ENCODE measurements at places on chromosomes 7 and 10. TPM values are rescaled to one million over a fixed set of nuclear protein-coding genes. Genes with fewer than 3 reads are reported as not detected.

GRCh38 chr7:68133045-68133444 lies 1136.4 kb downstream of the TYW1 start:
- H3K4me3 ChIP-seq, result no peak overlapping the region
- H3K27ac ChIP-seq, result no peak overlapping the region
- no peaks in the 10 kb centered on the region for H3K4me1 ChIP-seq
- H3K36me3 ChIP-seq, result no peaks in the 10 kb centered on the region
- DNase-seq, result no peak

DNA sequence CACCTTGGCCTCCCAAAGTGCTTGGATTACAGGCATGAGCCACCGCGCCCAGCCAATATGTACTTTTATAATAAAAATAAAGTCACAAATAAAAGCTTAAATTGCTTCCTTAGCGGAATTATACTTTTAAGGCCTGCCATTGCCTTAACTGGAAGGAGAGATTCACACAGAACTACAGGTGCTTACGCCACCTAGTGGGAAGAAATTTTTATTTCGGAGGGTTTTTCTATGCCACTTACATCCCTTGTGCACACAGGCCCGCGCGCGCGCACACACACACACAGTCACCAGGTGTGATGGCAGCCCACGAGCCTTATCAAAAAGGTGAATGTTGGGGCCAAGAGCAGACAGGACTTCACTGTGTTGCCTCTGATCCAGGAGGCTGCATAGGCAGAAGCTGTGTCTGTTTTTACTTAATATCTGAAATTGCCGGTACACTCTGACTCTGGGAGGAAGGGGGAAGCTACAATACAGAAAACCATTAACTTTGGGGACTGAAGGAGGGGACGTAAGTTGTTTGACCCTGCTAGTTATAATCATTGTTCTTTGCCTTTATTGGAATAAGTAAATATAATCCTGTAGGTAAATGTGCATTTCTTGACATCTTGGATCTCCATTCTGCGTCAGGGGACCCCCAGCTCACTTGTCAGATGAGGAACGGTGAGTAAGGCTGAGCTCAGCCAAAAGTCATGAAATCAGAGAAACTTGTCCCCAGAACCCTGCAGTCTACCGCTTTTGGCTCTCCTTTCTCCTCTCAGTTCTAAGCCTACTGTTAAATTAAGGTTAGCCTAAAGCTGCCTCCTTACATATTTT lies 87.1 kb downstream of the SLC16A9 start:
- no peak overlapping the region for H3K27ac ChIP-seq
- no peak overlapping the region for H3K4me3 ChIP-seq
- no peaks in the 10 kb centered on the region for H3K36me3 ChIP-seq
- H3K27me3 ChIP-seq, result no peaks in the 10 kb centered on the region

GRCh38 chr7:55593172-55593514 lies 20.8 kb upstream of the VOPP1 start:
- H3K27me3 ChIP-seq, result no peaks in the 10 kb centered on the region
- H3K36me3 ChIP-seq, result no peaks in the 10 kb centered on the region
- H3K27ac ChIP-seq, result no peak overlapping the region
- no peak overlapping the region for H3K4me3 ChIP-seq
- no peak for DNase-seq

GRCh38 chr10:51314481-51314880 lies 240.2 kb downstream of the PRKG1 start:
- no peak for DNase-seq
- no peaks in the 10 kb centered on the region for H3K27me3 ChIP-seq
- H3K4me3 ChIP-seq, result no peak overlapping the region

- no peaks in the 10 kb centered on the region for H3K27me3 ChIP-seq
- no peak overlapping the region for H3K4me3 ChIP-seq
- no peak for DNase-seq
- no peak overlapping the region for H3K27ac ChIP-seq
- peaks cover 4% of the 10 kb centered on the region for H3K36me3 ChIP-seq
Observed at GRCh38 chr10:130079614-130080460, 30.8 kb downstream of the C10orf143 start.

- peaks cover 60% of the 10 kb centered on the region for H3K4me1 ChIP-seq
- no peak for DNase-seq
- H3K36me3 ChIP-seq, result peaks cover 71% of the 10 kb centered on the region
- no peak overlapping the region for H3K27ac ChIP-seq
- no peak overlapping the region for H3K4me3 ChIP-seq
Observed at GRCh38 chr10:128067691-128068397, 58.4 kb downstream of the MKI67 start.

GRCh38 chr10:71782917-71783490 lies 9.7 kb upstream of the VSIR start:
- no peaks in the 10 kb centered on the region for H3K36me3 ChIP-seq
- no peak for DNase-seq
- no peaks in the 10 kb centered on the region for H3K27me3 ChIP-seq
- H3K27ac ChIP-seq, result no peak overlapping the region

DNA sequence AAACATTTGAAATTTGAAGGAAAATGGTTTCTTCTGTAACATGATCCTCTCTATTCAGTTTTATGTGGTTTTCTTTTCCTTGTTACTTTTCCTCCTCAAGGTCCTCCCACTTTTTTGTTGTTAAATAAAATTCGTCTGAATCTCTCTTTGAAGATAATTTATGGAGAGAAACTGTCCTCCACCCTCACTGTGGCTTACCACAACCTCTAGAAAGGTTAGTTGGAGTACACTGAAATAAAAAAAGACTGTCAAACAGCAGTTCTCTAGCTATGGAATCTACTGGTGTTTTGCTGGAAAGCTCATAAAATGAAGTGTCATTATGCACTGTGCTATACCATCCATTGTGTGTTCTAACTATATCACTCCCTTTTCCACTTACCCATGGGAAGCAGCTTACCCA lies 189.4 kb downstream of the HDAC9 start:
- no peak for DNase-seq
- H3K4me3 ChIP-seq, result no peak overlapping the region
- no peaks in the 10 kb centered on the region for H3K36me3 ChIP-seq
- no peaks in the 10 kb centered on the region for H3K27me3 ChIP-seq
- H3K4me1 ChIP-seq, result no peaks in the 10 kb centered on the region

GRCh38 chr10:49253340-49253906 lies 45.5 kb upstream of the C10orf71 start:
- DNase-seq, result no peak
- no peak overlapping the region for H3K27ac ChIP-seq
- H3K4me3 ChIP-seq, result no peak overlapping the region
- H3K36me3 ChIP-seq, result no peaks in the 10 kb centered on the region

DNA sequence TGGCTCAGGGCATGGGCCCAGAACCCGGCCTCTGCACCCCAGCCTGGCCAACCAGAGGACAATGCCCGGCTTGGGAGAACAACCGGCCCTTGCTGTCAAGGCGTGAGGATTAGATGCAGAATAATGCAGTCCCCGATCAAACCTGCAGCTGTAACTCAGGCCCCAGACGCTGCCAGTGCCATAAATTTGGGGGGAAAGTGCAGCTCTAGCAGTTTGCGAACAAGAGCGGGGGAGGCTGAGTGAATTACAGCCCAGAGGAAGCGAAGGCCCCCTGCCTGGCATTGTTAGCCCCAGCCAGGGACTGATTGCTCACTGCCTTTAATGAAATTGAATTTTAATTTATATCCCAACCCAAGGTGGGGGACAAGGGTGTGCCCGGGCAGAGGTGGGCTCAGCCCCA lies 38.0 kb upstream of the GNA12 start:
- H3K27me3 ChIP-seq, result no peaks in the 10 kb centered on the region
- no peak overlapping the region for H3K27ac ChIP-seq

GRCh38 chr7:106911959-106912358 lies 46.9 kb downstream of the PIK3CG start:
- H3K27ac ChIP-seq, result no peak overlapping the region
- no peaks in the 10 kb centered on the region for H3K4me1 ChIP-seq
- peaks cover 15% of the 10 kb centered on the region for H3K36me3 ChIP-seq
- no peak overlapping the region for H3K4me3 ChIP-seq
- no peak for DNase-seq

DNA sequence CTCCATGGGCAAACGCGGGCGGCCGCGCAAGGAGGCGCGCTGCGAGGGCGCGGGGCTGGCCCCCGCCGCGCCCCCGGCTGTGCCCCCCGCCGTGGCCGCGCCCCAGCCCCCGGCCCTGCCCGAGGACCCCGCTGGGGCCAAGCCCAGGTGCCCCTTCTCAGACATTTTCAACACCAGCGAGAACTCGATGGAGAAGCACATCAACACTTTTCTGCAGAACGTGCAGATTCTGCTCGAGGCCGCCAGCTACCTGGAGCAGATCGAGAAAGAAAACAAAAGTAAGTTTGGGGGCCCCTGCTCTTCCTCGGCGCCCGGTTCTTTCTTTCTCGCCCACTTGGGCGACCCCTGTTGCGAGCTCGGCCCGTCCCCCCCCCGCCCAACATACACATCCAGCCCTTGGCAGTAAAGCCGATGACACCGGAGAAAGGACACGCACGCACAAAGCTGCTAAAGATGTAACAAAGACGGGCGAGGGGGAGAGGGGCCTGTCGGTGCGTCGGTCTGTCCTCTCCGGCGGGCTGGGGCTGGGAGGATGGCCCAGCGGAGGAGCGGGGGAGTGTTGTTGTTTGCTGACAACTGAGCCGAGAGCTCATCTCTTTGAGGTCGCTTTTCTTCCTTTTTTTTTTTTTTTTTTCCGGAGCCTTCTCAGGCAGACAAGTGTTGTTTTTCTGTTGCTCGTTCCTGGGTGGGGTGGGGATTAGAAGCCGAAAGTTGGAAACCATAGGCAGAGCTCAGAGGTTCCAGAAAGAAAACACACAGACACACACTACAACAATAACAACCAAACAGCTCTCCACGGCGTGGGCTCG lies 604 bp downstream of the MXI1 start:
- peak overlapping the region; percentile 83 for H3K27ac ChIP-seq
- DNase-seq, result peak; percentile 67
- H3K4me3 ChIP-seq, result peak overlapping the region; percentile 94

GRCh38 chr7:69067397-69067796 lies 530.9 kb upstream of the AUTS2 start:
- H3K4me1 ChIP-seq, result no peaks in the 10 kb centered on the region
- H3K36me3 ChIP-seq, result no peaks in the 10 kb centered on the region
- H3K27ac ChIP-seq, result no peak overlapping the region
- DNase-seq, result no peak
- no peak overlapping the region for H3K4me3 ChIP-seq
- H3K27me3 ChIP-seq, result no peaks in the 10 kb centered on the region

DNA sequence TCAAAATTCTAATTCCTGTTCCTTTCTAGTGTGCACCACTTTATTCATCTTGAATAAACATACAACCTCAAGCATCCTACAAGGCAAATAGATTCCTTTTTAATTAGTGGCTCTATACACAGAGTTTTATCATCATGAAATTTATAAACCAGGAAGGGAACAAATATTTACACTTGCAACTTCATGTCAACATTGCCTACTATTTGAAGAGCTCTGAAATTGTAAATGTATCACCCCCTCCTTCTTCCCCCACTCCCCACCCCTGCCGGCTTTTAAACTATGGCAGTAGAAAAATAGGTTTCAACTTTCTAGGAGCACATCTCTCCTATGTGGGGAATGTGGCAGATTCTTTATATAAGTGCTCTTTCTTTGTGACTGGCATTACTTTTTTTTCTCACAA lies 49.6 kb downstream of the KAT6B start:
- peaks cover 8% of the 10 kb centered on the region for H3K4me1 ChIP-seq
- H3K27me3 ChIP-seq, result no peaks in the 10 kb centered on the region
- no peaks in the 10 kb centered on the region for H3K36me3 ChIP-seq
- H3K27ac ChIP-seq, result no peak overlapping the region
- DNase-seq, result no peak

GRCh38 chr7:31261341-31261740 lies 79.2 kb downstream of the NEUROD6 start:
- H3K27me3 ChIP-seq, result no peaks in the 10 kb centered on the region
- no peak overlapping the region for H3K27ac ChIP-seq
- no peak overlapping the region for H3K4me3 ChIP-seq
- H3K4me1 ChIP-seq, result no peaks in the 10 kb centered on the region
- no peak for DNase-seq
- no peaks in the 10 kb centered on the region for H3K36me3 ChIP-seq

DNA sequence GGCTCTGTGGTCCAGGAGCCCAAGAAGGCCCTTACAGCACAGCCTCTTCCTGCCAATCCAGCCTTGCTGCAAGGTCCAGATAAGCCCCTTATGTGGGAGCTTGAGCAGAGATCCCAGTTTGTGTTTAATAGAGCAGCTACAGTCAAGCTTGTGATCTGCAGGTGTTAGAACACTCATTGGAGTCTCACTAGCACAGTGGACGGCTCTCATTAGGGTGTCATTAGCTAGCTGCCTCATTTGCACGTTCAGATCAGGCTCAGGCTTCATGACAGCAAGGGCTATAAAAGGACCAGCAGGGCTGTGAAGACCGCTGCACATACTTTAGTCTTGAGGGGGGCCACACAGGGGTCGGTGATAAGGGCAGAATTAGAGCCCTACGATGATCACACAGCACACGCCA lies 443.2 kb downstream of the RPS24 start:
- H3K4me1 ChIP-seq, result no peaks in the 10 kb centered on the region
- no peak for DNase-seq
- H3K4me3 ChIP-seq, result no peak overlapping the region

DNA sequence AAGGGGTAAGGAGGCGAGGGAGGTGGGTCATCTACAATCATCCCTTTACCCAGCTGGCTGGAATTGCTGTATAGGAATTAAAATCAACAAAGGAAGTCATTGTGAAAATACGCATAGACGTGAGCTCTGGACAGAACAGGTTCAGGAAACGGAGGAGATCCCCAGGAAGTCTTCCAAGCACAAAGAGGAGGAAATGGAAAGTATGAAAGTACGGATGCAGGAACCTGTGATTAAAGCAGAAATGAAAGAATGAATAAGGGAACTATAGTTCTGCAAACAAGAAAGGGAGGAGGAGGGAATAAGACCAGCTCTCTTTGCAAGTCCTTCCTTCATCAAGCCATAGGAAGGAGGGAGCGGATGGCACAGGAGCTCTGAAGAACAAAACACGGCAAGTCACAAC lies 61.8 kb downstream of the PYROXD2 start:
- H3K4me1 ChIP-seq, result no peaks in the 10 kb centered on the region
- no peak overlapping the region for H3K4me3 ChIP-seq
- no peak overlapping the region for H3K27ac ChIP-seq
- DNase-seq, result no peak
- no peaks in the 10 kb centered on the region for H3K36me3 ChIP-seq

GRCh38 chr10:104413528-104413927 lies 59.9 kb downstream of the CFAP58 start:
- no peak overlapping the region for H3K27ac ChIP-seq
- no peaks in the 10 kb centered on the region for H3K4me1 ChIP-seq
- no peaks in the 10 kb centered on the region for H3K36me3 ChIP-seq
- no peak for DNase-seq
- H3K27me3 ChIP-seq, result no peaks in the 10 kb centered on the region
- H3K4me3 ChIP-seq, result no peak overlapping the region

The SORBS1 gene
- 1.8 TPM for total RNA-seq

The OR6B1 gene
- total RNA-seq, result not detected

The GRM3 gene
- total RNA-seq, result not detected

The ADCY1 gene
- not detected for total RNA-seq

The IQUB gene
- total RNA-seq, result not detected

The CDH23 gene
- 4.6 TPM for total RNA-seq

The NRCAM gene
- 7.0 TPM for total RNA-seq

The SFTPA1 gene
- total RNA-seq, result not detected

The SFXN3 gene
- total RNA-seq, result 48.3 TPM

The MMP21 gene
- total RNA-seq, result 0.16 TPM

The WDFY4 gene
- 2.5 TPM for total RNA-seq

The CUTC gene
- 16.0 TPM for total RNA-seq

The PTPRZ1 gene
- not detected for total RNA-seq

Data from CD4-positive, alpha-beta T cell (primary cell).